ENCODE measurements at places on chromosomes 5 and 9. TPM values are rescaled to one million over a fixed set of nuclear protein-coding genes. Genes with fewer than 3 reads are reported as not detected.

The RNF180 gene
- polyA plus RNA-seq, result 2.0 TPM

The CEL gene
- polyA plus RNA-seq, result 0.27 TPM

The RELL2 gene
- polyA plus RNA-seq, result 20.4 TPM

The LCN2 gene
- polyA plus RNA-seq, result 2.0 TPM

The FABP6 gene
- polyA plus RNA-seq, result 7.5 TPM

The CDKN2A gene
- 2.7 TPM for polyA plus RNA-seq

The LRRC19 gene
- polyA plus RNA-seq, result 0.71 TPM

The IGFBPL1 gene
- 9.6 TPM for polyA plus RNA-seq
